ENCODE measurements at places on chromosomes 16 and 17.

DNA sequence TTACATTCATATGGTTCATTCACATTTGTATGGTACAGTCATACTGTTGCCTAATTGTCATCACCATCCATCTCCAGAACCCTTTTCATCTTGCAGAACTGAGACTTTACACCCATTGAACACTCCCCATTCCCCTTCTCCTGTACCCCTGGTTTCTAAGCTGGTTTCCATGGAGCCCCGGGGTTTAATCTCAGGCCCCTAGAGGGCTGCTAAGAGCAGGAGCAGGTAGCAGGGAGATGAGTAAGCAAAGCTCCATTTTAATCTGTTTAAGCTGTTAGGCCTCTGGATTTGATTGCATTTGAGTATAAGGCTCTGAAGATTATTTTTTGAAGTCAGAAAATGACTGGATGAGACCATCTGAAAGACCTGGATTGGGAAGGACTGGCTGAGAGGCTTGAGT lies 68.5 kb upstream of the RPL38 start:
- no peak for DNase-seq

DNA sequence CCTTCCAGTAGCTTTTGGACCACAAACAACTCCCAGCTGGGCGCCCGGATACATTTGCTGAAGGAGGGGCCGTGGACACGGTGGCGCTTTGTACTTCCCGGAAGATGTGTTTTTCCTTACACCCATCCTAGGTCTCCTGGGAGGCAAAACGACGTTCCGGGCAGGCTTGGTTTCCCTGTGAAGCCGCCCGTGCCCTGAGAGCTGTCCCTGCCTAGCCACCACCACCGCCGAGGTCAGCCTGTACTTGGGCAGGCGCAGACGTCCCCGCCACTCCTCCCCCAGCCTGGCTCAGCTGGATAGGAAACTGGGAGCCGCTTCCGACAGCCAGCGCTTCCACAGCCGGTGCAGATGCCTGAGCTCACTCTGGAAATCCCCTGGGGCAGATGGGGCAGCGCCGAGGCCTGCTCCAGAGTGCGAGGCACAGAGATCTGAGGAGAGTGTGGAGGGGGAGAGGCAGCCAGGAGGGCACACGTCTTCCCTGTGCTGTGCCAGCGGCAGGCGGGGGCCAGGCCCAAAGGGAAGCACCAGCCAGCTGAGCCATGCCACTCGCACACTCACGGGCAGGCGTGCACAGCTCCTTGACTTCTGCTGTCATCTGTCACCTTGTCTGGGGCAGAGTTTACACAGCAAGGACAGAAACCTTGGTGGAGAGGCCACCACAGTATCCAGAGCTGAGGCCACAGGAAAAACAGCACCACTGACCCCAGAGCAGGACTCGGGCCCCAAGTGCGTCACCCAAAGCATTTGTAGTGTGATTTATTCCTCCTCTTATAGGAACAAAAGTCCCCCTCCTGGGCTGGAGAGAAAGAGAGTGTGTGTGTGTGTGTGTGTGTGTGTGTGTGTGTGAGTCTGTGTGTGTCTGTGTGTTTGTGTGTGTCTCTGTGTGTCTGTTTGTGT lies 3.0 kb downstream of the RHBDF2 start:
- no peak for DNase-seq

DNA sequence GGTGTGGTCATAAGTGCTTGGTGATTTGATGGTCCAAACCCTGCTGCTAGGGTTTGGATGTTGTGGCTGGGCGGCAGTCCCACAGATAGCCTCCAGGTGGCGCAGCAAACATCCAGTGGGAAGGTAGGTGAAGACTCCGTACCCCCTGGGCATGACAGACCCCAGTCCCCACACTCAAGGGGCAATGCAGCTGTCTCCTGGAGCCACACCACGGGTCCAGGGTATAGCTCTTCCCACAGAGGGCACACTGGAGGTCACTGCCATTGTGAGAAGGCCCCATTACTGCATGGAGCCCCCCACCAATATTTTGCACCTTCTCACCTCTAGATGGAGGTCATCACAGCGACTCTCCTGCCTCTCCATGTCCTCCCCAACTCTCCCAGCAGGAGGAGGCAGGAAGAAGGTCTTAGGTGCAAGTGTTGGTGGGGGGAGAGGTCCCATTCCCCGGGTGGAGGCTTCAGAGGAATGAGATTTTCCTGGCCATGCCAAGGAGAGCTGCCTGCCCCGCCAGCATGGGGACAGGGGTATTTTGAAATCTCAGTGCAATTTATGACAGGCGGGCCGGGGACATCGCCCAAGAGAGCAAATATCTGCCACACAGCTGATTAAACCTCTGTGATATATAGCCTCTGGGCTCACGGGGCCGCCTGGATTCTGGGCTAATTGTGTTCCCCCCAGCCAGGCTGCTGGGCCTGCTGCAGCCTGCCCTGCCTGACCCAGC lies 17.1 kb upstream of the C17orf113 start:
- DNase-seq: peak; percentile 50

DNA sequence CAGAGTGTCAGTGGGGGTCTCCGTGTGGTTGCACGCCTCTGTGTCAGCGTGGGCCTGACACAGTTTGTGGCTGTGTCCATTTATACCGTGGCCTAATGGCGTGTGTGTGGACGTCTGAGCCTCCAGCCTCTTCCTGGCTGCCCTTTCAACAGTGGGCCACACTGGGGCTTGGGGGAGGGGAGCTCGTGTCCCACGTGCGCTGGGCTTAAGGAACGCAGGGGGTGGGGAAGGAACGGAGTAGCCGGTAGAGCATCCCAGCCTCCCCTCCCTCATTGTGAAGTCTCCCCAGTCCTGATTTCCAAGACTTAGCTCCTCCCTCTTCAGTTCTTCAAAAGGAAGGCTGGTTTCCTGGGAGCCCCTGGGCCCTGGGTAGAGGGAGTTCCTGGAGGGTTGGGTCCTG lies 9.5 kb upstream of the HES7 start:
- DNase-seq: no peak

DNA sequence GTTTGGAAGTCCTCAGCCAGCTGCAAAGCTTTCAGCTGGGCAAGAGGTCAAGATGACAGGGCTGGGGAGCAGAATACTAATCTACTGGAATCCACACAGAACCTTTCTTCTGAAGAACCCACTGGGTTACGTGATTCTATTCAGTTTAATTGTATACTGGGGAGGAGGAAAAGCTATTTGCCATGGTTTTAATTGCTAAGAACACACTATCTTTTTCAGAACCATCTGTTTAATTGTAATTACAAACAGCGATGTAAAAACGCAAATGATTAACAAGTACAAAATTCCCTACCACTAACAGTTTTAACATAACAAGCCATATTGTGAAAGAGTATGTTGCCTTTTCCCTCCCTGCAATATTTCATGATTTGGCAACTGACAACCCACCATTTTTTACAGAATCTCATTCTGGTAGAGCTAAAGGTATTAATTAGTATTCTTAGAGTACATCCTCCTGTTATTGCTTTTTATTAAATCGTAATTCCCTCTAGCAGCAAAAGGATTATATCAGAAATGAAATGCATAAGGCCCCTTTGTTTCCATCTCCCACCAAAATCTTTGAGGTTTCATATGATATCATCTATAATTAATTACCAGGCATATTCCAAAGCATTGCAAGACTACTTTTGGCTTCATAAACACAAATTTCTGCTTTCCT lies 12.1 kb downstream of the HYDIN start:
- no peak for DNase-seq

GRCh38 chr16:88810912-88811768 lies 588 bp downstream of the APRT start:
- DNase-seq: no peak

DNA sequence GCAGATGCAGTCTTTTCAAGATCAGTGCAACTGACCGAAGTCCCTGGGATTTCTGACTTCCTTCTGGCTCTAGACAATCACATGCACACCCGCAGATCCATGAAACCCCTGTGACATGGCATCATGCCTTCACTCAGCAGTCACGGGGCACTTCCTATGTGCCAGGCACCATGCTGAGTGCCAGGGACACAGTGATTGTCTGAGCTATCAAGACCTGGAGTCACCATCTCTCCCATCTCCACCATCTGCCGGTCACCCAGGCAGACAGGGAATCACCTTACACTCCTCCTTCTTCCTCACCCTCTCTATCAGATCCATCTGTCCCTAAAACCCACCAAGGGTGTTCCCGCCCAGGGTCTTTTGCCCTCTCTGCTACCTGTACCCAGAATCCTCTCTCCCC lies 5.3 kb downstream of the BEAN1 start:
- no peak for DNase-seq

- DNase-seq: no peak
Observed at GRCh38 chr17:50680126-50680525, 27.6 kb downstream of the ANKRD40 start.

GRCh38 chr17:39845052-39845846 lies 18.9 kb downstream of the IKZF3 start:
- DNase-seq: no peak

GRCh38 chr17:65359016-65359415 lies 202.4 kb downstream of the AXIN2 start:
- DNase-seq: peak; percentile 33

DNA sequence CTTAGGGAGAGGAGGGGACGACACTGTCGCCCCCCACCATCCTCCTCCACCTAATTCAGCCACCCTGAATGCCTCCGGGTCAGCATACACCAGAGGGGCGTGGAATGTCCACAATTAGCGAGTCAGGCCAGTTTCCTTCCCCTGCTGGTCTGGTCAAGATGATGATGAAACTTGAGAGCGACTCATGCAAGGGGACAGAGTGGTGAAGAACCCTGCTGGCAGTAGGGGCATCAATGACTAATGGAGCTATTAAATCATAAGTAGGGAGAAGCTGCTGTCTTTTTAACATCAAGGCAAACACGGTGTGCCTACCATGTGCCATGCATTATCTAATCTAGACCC lies 7.2 kb downstream of the SPACA3 start:
- no peak for DNase-seq

DNA sequence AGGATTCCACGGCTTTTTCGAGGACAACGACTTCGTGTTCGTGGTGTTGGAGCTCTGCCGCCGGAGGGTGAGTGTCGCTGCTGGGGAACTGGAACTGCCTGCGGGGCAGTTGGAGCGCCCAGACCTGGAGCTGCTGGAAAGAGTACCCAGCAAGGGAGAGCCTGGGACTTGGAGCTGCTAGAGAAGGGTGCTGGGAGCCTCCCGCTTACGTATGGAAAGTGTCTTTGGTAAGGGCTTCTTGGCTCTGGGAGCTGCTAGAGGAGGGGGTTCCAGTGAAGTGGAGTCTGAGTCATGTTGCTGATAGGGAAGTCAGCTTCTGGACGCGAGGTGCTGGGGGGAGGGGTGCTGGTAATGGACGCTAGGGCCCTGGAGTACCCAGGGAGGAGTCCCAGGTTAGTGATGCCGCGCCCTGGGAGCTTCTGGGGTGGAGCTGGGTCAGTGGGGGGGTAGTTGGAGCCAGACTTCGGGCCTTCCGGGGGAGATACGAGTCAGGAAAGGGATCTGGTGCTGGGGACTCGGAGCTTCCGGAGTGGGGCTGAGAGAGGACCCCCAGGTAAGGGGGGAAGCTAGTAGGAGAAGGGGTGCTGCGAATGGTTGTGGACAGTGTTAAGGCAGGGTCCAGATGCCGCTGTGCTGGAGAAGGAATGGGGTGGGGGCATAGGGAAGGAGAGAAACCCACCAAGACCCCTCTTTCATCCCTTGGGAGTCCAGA lies 741 bp downstream of the PLK1 start:
- DNase-seq: no peak

DNA sequence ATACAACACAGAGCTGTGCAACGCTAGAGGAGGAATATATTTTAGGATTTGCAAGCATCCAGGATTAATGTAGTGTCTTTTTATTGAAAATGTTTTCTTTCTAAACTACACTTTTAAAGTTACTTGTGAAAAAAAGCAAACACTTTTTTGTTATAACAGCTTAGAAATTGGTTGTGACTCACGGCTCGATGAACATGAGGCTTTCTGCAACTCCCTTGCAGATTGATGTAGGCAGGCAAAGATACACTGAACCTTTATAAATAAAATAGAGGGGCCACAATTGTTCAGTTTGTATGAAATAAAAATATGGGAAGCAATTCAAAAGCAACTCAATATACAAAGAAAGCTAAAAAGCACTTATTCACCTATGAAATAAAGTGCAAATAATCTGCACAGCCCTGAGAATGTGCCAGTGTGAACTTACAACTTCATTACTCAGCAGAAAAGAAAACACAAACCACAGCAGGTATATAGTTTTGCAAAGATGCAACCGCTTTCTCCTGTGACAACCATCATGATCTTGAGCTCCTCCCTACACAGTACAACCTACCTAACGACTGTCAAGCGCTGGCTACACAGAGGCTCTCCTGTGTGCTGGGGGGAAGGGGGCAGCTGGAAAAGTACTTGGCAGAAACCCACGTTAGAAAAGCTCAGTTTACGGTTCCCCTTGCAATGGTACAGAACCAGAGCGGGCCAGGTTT lies 948 bp downstream of the LUC7L start:
- DNase-seq: no peak

DNA sequence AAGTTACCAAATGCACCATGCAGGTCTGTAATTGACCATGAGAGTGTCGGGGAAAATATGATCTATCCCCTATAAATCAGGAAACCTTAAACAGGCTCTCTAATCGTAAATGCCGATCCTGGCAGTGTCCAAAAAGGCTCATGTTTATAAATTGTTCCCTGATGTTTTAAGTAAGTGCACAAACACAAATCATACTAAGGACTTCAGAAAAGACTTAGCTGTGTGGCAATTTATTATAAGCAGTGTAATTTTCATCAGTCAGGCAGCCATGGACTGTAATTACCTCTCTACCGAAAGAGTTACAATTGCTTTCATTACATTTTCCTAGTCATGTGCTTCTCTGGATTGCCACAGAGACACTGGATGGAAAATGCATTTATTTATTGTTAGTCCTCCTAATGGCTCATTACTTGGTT lies 73.4 kb upstream of the COX10 start:
- DNase-seq: no peak

GRCh38 chr17:67992548-67993152 lies 3.6 kb downstream of the C17orf58 start:
- DNase-seq: no peak

- peak; percentile 81 for DNase-seq
Observed at GRCh38 chr16:88650749-88651275, at the start of gene CYBA. Gene CYBA (minus strand): TSS chr16:88651053. CDS start chr16:88651013, 40 bp downstream.

GRCh38 chr17:27379888-27380533 lies 76.2 kb upstream of the KSR1 start:
- DNase-seq: no peak

DNA sequence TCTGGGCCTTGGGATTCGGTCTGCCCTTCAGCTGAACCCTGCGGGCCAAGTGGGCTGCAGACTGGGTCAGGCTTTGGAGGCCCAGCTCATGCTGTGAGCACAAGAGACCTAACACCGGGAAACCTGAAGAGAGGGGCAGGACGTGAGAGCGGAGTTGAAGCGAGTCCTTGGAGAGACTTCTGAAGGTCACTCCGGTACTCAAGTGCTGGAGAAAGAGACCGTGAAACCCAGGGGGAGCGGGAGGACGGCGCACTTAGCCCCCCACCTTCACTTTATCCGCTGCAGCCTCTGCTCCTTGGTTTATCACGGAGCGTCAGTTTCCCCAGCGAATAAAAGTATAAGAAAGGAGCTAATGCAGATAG lies 361 bp downstream of the UQCRC2 start:
- DNase-seq: no peak

Data from activated CD4-positive, alpha-beta T cell treated with anti-CD3 and anti-CD28 coated beads for 24 hours (primary cell).